Stimulated activated CD8-positive, alpha-beta memory T cell treated with anti-CD3 and anti-CD28 coated beads, Interleukin-2, amount 100 ng/mL, for 48 hours (primary cell): ENCODE measurements at places on chromosomes 11 and 22.
A peak's percentile ranks its signal among the peaks of the same experiment; 100 is the strongest.

GRCh38 chr11:71461696-71462095 is 8.7 kb downstream of the NADSYN1 start:
- DNase-seq, result no peak

DNA sequence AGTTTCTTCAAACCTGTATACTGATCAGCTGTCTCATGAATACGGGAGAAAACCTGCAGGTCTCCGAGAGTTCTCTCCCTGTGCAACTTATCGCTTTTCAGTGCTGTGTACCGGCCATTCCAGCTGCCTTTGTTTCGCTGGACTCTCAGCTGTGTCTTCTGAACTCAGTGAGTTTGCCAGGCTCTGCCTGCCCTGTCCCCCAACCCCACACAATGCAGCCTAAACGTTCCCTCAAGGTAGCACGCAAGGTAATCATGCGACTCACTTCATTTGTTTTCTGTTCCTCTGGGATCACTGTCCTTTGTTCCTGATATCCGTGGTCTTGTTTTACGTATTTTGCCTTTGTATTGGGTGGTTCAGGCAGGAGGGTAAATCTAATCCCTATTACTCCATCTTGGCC is 13.5 kb downstream of the RBM7 start:
- no peak for DNase-seq

- DNase-seq, result no peak
These were observed 227.7 kb upstream of the B3GAT1 start for GRCh38 chr11:134639586-134640330.

GRCh38 chr22:38257650-38258250 is 15.1 kb downstream of the TMEM184B start:
- no peak for DNase-seq

DNA sequence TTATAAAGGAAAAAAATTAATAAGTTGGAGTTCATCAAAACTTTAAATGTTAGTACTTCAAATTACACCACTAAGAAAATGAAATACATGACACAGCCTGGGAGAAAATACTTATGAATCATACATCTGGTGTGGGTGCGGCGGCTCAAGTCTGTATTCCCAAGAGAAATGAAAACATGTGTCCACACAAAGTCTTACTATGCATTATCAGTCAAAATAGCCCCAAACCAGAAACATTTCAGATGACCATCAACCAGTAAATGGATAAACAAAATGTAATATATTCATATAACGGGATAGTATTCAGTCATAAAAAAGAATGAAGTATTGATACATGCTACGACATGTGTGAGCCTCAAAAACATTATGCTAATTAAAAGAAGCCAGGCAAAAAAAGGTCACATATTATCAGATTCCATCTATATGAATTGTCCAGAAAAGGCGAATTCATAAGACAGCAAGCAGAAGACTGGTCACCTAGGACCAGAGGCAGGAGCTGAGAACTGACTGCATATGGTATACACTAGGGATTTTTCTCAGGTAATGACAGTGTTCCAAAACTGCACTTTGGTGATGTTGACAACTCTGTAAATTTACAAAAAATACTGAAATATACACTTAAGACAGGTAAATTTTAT is 5.3 kb upstream of the AKIP1 start:
- no peak for DNase-seq

GRCh38 chr22:50718352-50718709 is 19.7 kb upstream of the ACR start:
- no peak for DNase-seq

- no peak for DNase-seq
These were observed 1.1 kb downstream of the PLAAT5 start for GRCh38 chr11:63489879-63490278.

DNA sequence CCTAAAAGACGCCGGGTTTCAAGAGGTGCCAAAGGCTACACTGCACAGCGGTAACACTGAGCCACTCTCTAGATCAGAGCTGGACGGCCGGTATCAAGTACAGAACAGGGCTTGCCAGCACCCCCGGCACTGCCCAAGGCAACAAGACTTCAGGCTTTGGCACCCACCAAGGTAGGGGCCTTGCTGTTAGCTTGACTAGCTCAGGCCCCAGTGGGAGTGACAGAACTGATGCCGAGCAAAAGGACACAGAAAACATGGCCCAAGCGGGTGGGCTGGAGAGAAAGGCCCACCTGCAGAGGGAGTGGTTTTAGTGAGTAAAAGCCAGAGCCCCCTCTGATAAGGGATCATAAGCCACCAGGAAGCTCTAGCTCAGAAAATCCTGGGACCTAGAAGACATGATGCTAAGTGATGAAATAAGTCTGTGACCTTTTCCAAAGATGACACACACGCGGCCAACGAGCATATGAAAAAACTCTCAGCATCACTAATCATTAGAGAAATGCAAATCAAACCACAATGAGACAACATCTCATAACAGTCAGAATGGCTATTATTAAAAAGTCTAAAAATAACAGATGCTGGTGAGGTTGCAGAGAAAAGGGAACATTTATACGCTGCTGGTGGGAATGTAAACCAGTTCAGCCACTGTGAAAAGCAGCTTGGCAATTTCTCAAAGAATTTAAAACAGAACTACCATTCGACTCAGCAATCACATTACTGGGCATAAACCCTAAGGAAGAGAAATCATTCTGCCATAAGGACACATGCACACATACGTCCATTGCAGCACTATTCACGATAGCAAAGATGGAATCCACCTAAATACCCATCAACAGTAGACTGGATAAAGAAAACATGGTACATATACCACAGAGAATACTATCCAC is 12.9 kb downstream of the EHD1 start:
- DNase-seq, result no peak

DNA sequence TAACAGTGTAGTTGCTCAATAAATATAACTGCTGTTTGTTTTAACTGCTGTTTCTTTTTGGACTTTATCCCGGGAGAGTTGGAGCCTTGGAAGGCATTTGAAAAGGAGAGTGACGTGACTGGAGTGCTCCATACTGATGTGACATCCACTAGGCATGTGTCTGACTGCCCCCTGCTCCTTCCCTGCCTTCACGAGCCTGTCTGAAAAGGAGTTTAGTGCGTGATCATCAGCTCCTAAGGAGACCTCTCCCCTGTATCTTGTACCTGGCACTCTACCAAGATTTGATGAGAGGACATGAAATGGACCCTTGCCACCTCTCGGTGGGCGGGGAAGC is 22.9 kb downstream of the ZBTB16 start:
- no peak for DNase-seq

GRCh38 chr11:2991452-2992233 is 486 bp downstream of the NAP1L4 start:
- DNase-seq, result no peak

- no peak for DNase-seq
These were observed 8.1 kb upstream of the NEU3 start for GRCh38 chr11:74980634-74981033.

DNA sequence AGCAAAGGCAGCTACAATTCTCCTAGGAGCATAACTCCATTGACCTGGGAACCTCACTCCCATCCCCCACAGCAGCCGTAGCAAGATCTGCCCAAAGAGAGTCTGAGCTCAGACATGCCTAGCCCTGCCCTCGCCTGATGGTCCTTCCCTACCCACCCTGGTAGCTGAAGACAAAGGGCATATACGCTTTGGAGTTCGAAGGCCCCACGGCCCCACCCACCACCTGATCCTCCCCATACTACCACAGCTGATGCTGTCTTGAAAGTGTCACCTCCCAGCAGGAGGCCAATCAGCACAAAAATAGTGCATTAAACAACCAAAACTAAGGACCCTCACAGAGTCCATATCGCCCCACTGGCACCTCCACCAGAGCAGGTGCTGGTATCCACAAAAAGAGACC is 22.6 kb upstream of the GNAZ start:
- DNase-seq, result no peak

GRCh38 chr22:50481045-50481439 is 301 bp upstream of the ADM2 start:
- no peak for DNase-seq

DNA sequence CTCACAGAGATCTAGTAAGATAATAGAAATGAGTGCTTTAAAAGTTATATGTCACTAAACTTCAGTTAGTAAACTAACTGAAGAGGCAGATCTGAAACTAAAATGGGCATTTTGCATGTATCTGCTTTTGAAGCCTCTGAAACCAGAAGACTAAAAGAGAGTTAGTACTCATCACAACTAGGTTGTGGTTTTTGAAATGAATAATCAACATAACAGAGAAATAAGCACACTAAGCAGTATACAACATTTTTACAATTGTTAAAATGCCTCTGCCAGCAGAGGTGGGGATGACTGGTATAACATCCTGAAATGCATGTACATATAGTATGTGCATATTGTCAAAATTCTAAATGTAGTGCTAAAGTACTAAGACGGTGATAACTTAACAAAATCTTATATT is 564.5 kb downstream of the DLG2 start:
- no peak for DNase-seq

GRCh38 chr11:30825723-30826122 is 239.6 kb upstream of the MPPED2 start:
- no peak for DNase-seq

GRCh38 chr22:36162127-36163034 is 1.8 kb upstream of the APOL3 start:
- DNase-seq, result no peak

DNA sequence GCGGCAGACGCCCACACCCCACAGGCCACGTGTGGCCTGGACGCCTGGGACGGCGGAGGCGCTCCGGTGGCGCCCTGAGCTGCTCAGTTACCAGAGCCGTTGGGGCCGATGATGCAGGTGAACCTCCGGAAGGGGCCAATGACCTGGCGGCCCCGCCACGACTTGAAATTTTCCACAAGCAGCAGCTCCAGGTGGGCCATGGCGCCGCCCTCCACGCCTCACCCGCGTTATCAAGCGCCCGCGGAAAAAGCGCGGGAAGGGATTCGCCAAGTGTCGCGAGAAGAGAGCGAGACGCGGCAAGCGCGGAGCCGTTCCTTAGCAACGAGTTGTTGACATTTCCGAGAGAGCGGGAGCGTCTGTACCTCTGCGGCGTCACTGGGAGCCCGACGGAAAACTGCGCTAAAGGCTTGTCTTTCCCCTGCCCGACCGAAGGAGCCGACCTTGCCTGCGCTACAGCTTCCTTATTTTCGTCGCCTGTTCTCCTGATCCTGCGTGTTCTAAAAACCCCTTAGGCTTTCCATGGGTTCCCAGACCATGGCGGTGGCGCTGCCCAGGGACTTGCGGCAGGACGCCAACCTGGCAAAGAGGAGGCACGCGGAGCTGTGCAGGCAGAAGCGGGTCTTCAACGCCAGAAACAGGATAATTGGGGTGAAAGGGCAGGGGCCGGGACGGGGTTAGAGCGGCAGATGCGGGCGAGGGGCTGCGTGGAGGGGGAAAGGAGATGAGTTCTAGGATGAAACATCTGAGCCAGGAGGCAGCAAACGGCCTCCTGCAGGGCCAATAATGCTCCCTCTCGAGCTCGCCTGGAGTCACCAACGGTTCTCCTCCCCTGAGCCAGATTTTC is at the start of the genes RIBC2 and SMC1B:
RIBC2 (plus strand) TSS at position 326 of the 844 bp plus-strand sequence; CDS start at position 520, 194 bp downstream.
SMC1B (minus strand) TSS at position 232 of the 844 bp plus-strand sequence; CDS start at position 200, 32 bp downstream.
- peak; percentile 72 for DNase-seq

DNA sequence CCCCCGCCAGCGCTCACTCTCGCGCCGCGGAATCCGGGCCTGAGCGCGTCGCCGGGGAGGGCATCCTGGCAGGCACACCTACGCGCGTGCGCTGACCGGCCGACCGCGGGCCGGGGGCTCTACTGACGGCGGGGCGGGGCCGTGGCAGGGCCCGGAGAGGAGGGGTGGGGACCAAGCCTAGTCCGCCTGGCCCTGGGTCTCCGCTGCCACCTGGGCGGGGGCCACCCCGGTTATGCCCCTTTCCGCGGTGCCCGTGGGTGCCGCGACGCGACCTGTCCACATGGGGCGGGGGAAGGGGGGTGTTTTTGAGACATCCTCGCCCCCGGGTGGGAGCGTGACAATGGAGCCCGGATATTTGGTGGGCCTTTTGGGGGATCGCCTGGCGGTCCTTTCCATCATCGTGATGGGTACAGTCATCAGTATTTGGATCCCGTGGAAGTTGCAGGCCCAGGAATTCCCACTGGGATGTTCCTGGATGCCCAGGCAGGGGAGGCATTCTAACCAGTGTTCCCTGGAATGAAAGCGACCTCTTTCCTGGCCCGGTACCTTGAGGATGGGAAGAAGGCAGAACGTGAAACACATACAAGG is 2.2 kb downstream of the NCAM1 start:
- no peak for DNase-seq

DNA sequence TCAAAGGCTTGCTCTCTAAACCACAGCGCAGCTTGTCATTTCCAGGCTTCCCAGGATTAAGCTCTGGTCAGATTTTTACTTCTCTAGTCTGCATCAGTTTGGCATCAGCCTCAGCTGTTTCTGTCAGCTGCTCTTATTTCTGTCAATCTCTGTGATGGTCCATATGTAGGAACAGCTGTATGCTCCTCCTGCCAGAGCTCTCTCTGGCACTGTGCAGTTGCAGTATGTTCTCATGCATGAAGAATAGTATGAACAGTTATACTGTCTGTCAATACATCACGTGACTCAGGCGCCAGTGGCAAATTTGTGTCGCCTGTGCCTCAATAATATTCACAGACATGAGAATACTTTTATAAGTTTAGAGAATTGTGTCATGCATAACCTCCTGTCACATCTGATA is 6.7 kb downstream of the OR6M1 start:
- no peak for DNase-seq

DNA sequence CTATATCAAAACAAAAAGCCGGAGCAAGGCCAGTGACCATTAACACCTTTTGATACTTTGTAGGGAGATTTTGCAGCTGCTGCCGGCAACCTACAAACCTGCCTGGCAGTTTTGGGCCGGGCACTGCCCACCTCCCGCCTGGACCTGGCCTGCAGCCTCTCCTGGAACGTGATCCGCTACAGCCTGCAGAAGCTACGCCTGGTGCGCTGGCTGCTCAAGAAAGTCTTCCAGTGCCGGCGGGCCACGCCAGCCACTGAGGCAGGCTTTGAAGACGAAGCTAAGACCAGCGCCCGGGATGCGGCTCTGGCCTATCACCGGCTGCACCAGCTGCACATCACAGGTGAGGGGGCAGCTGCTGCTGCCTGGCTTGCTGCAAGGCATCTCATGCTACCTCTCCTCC is 34.2 kb downstream of the SHISA8 start:
- no peak for DNase-seq

GRCh38 chr11:23947883-23948282 is 549.0 kb upstream of the LUZP2 start:
- DNase-seq, result no peak

DNA sequence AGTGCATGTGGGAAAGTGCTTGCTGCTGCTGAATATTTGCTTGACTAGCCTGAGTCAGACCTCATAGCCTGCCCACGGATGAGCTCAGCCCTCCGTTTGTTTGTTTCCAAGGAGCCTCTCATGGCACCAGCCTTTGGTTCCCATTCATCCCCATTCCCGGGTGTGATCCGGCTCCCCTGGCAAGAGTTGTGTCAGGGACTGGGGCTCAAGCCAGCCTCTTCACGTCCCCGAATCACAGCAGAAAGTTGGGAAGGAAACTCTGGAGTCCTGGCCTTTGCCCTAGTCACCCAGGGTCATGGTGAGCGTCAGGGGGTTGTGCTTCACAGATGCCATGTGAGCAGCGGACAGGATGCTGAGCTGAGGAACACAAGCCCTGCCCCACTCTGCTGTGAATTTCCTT is 13.8 kb downstream of the SEC14L3 start:
- DNase-seq, result no peak
